ENCODE measurements at places on chromosomes 12 and 14.

GRCh38 chr12:19764408-19764807 is 325.1 kb downstream of the AEBP2 start:
- DNase-seq = no peak

GRCh38 chr14:61080591-61081010 is 99.6 kb downstream of the SLC38A6 start:
- no peak for DNase-seq

- no peak for DNase-seq
These were observed 19.2 kb downstream of the TAS2R7 start for GRCh38 chr12:10783252-10783651.

DNA sequence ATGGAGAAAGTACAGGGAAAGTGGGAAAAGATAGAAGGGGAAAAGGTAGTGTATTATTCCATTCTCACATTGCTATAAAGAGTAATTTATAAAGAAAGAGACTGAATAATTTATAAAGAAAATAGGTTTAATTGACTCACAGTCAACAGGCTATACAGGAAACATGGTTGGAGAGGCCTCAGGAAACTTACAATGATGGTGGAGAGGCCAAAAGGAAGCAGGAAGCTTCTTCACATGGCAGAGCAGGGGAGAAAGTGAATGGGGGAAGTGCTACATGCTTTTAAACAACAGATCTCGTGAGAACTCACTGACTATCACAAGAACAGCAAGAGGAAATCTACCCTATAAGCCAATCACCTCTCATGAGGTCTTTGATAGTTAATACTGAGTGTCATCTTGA is 725.0 kb upstream of the FLRT2 start:
- DNase-seq = no peak

- no peak for DNase-seq
These were observed 242.7 kb downstream of the ATXN7L3B start for GRCh38 chr12:74780182-74780849.

DNA sequence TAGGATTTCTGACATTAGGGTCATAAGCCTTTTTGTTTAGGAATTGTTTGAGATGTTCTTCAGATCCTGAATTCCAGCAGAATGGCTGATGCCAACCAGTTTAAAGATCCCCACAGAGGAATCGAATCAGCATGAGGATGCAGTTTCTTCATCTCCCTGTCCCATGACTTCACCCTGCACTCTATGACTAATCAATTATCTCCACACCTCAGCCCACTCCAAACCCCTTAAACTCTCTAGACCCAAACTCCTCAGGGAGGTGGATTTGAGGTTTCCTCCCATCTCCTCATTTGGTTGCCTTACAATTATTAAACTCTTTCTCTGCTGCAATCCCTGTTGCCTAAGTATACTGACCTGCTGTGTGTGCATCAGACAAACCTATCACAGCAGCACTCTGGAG is 86.5 kb upstream of the CRY1 start:
- no peak for DNase-seq

DNA sequence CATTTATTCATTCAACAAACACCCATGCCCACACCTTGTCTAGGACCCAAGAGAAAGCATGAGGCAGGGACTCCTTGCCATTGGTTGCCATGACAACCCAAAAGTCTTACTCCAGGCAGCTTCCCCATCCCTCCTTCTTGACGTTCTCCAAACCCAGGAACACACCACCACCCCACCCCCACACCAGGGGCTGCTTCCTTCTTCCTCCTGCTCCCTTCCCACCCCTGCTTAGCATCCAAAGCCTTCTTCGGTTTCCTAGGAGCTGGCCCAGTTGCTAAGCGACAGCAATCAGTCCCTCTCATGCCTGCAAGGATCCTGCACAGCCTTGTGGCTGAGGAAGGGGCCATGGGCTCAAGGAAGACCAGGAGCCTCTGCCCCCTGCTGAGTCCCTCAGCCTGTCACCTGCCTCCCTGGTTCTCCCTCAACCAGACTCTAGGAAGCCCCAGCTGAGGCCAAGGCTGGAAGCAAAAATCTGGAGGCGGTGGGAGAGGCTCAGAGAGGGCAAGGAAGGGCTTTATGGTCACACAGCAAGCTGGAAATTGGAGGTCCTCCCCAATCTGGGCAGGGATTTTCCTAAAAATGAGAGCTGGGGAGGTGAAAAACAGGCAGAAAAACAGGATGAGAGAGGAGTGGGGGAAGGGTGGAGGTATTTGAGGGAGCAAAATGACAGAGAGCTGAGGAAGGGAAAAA is 15.4 kb downstream of the RASAL1 start:
- DNase-seq = no peak

Data from activated effector memory CD4-positive, alpha-beta T cell treated with Interleukin-2 at 50 U/mL for 16 hours (primary cell).